ENCODE measurements at places on chromosomes 7 and 10. TPM values are rescaled to one million over a fixed set of nuclear protein-coding genes. Genes with fewer than 3 reads are reported as not detected.

The NEUROD6 gene
- not detected for total RNA-seq

The GIMAP1 gene
- 4.2 TPM for total RNA-seq

The GIMAP2 gene
- 5.1 TPM for total RNA-seq

The DPP6 gene
- total RNA-seq = 14.3 TPM

The SLC18A2 gene
- 0.93 TPM for total RNA-seq

The TRPV5 gene
- 0.31 TPM for total RNA-seq

The ANKRD7 gene
- 3.0 TPM for total RNA-seq

The TMEM270 gene
- total RNA-seq = not detected

The LIPJ gene
- total RNA-seq = not detected

The OPALIN gene
- total RNA-seq = not detected

The MALRD1 gene
- 2.8 TPM for total RNA-seq

The SPDYE6 gene
- not detected for total RNA-seq

The FOXP2 gene
- 58.1 TPM for total RNA-seq

The SHOC2 gene
- total RNA-seq = 50.5 TPM

The ADIRF gene
- total RNA-seq = 205 TPM

The ATOH7 gene
- total RNA-seq = not detected

The GRID2IP gene
- total RNA-seq = 0.27 TPM

Data from gastroesophageal sphincter (tissue), 4 donors.